ENCODE measurements at places on chromosomes 3 and 15.

DNA sequence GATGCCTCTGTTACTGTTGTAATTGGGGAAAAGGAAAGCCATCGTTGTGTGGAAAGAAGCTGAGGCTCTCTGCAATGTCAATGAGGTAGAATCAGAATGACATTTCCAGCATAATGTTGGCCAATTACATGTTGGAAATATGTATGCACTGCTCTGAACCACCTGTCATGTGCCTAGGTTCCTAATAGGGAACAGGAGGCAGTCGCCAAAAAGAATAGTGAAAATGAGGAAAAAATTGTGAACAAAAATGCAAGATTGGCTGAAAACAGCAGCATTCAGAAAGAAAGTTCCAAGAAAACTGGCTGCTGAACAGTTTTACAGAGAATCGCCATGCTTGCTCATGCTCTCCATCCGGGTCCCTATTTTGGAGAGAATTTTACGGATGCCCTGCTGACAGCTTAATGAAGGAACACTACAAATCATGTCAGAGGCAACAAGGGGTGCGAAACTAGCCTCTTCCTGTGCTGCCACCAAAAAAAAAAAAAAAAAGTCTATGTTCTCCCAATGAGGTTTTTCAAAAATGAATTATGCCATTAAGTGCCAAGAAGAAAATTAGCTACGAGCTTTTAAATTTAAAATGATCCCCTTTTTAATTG lies 305.9 kb upstream of the ARRDC4 start:
- no peak for DNase-seq

DNA sequence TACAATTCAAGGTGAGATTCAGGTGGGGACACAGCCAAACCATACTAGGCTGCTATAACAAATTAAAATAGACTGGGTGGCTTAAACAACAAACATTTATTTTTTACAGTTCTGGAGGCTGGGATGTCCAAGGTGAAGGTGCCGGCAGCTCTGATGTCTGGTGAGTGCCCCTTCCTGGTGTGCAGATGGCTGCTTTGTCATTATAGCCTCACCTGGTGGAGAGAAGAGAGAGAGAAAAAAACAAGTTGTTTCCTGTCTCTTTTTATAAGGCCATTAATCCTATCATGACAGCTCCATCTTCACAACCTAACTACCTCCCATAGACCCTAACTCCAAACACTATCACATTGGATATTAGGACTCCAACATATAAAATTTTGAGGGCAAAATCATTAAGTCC lies 279.7 kb downstream of the ZIC1 start:
- no peak for DNase-seq

DNA sequence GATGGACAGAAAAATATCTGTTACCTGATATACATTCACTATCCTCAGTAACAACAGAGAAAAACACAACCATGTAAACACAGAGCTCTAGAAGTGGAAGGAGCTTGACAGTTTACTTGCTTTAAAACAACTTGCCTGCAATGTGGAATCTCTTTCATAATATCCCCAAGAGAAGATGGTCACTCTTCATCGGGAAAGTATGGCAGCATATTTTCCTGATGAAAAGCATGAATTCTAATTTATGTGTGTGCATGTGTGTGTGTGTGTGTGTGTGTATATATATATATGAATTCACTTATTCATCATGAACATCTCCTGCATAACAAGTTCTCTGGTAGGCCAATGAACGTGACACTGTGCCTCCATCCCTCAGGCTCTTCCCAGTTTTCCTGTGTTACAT lies 81.2 kb downstream of the EFL1 start:
- no peak for DNase-seq

- DNase-seq, result no peak
Measured at GRCh38 chr3:129890125-129890524, 3.4 kb downstream of the TMCC1 start.

- DNase-seq, result no peak
Measured at GRCh38 chr3:186164696-186165095, 55.8 kb upstream of the ETV5 start.

GRCh38 chr15:69359722-69360121 lies 54.4 kb upstream of the KIF23 start:
- DNase-seq, result no peak
